ENCODE measurements at places on chromosomes 4 and X.
A peak's percentile ranks its signal among the peaks of the same experiment; 100 is the strongest.

DNA sequence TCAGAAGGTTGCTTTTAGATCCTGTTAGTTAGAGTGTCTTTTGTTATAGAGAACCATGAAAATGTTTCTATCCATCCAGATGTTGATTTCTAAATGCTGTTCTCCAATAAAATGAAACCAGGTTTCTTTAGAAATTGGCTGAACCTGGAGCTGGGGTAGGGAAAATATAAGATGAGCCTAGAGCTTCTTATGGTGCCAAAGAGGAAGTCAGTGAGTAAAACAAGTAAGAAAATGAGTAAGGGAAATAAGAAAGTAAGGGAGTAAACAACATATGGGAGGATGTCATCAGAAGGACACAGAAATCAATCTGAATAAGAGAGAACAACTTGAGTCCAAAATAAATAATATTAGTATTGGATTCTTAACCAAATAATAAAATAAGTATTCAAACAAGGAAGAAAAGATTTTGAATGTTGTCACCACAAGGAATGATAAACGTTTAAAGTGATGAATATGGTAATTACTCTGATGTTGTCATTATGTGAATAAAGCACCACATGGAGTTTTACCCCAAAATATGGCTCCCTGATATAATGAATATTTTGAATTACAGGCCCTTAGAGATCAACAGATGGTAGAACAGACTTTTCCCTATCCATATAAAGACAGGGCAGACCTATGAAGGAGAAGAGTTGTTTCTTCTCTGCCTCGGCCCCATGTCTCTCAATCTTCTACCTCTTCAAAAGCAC, 506.1 kb downstream of the IL15 start:
- no peak for DNase-seq

DNA sequence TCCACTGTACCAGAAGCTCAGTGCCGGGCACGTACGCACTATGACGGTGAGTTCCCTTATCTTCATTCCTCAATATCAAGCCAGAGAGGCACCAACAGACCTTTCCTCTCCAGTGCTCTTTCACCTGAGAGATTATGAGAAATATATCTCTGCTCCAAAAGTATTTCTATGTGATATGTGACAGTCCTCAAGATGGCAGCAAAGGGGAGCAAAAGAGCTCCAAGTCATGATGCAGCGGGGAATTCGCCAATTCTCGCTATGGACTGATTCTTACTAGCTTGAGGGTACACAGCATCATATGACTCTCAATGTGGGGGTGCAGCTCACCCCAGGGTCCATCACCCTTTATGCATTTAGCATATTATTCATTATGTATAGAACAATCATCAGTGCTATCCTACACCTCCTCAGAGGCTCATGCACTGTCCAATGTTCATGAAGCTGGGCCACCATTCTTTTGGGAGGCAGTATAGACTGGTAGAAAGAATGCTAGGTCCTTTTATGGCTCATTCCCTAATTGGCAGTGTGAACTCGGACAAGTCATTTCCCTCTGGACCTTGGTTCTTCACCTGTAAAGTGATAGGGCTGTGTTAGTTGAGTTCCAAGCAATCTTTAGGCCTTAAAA, 12.8 kb upstream of the IQSEC2 start:
- no peak for DNase-seq

DNA sequence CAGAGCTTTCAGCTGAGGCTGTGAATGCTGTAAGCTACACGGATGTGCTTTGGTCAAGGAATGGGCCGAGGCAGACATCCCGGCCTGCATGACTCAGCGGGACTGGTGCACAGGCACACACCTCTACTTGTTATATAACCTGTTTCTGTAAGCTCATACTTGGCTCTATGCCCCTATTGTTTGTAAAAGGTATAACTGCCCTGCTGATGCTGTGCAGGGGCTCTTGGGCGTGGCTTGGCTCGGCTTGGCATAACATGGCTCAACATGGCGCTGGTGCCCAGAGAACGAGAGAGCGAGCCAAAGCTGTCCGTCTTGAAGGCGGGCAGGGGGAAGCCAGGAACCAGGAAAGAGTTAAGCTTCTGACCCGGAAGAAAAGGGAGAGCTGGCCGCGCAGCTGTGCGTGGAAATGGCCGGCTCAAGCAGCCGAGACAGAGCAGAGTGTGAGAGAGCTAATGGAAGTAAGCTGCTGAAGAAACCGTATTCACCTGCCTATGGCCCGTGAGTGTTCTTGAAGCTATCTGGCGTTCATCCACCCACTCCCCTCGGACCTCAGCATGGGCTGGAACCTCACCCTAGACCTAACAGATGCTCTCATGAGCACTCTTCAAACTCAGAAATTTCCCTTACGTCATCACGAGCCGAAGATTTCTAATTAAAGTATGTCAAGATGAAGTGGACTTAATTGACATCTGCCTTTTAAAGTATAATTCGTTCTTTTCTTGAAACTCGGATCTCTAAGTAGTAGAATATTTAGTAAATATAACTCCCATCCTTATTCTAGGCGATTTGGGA, 286.3 kb upstream of the AGA start:
- peak; percentile 74 for DNase-seq

DNA sequence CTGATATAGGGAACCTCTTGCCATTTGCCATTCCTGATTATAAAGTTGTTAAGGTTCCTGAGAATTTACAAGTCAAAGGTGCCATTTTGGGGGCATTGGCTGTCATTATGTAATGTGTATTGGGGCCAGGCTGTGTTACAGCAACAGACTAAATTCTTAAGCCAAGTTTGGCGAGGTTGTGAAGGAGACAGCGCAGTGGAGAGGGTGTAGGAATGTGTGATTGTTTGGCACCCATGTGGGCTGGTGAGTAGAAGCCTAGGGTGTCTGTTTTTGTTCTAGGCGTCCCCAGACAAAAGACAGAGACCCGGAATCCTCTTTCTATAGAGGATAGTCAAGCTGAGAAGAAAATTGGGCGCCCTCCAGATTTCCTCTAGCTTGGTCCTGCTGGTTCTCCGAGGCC, 2535.3 kb downstream of the PCDH7 start:
- no peak for DNase-seq

DNA sequence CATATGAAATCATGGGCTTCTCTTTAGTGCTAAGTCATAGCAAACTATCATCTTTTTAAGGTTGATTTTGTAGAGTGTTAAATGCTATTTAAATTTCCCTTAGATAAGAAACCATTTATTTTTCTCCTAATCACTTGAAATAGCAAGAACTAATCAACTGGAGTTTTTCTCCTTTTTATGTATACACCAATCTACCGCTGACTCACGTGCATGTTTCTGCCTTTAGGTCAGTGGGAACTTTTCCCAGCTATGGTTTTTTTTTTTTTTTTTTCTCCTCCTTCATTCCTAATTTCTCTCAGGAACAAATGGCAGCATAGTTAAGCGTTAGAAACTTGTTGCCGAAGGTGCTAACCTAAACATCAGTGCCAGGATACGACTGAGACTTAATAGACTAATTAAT, 176.4 kb downstream of the BMPR1B start:
- peak; percentile 53 for DNase-seq

- DNase-seq, result peak; percentile 9
Observed at GRCh38 chr4:99144070-99144469, at the start of gene ADH4. TSS of gene ADH4 (minus strand) at chr4:99144297. CDS start at chr4:99144222, 75 bp downstream.

- peak; percentile 32 for DNase-seq
Observed at GRCh38 chr4:44760142-44760898, 34.0 kb upstream of the GNPDA2 start.

DNA sequence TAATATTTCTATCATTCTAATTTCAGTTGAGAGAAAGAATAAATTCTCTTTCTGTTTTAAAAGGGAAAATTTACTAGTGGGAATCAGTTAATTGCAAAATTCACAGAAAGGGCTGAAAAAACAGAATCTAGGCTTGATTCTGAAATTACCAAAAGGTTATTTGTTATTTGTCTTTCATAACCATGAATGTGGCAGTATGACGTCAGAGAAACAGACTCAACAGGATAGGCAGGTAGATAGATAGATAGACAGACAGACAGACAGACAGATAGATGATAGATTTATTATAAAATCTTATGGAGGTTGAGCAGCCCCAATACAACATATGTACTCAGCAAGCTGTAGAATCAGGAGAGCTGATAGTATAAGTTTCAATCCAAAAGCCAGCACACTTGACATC, 311.0 kb downstream of the ADAM29 start:
- DNase-seq, result no peak

GRCh38 chr4:8295471-8295870, 25.9 kb downstream of the HTRA3 start:
- DNase-seq, result no peak

DNA sequence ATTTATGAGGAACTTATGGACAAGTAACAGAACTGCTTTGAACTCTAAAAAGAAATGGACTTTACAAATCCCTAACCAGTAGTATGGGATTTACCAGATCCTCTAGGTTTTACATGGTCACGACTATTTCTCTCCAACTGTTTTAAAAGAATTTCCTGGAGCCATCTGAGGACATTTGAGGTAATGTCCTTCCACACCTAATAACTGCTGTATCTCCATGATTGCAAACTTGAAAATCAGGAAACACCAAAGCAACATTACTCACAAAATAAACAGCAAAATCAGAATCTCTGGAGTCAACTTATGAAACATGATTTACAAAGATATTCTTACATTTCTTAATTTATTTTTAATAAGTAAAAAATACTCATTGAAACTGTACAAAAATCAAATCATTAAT, 58.0 kb downstream of the STAP1 start:
- DNase-seq, result no peak

DNA sequence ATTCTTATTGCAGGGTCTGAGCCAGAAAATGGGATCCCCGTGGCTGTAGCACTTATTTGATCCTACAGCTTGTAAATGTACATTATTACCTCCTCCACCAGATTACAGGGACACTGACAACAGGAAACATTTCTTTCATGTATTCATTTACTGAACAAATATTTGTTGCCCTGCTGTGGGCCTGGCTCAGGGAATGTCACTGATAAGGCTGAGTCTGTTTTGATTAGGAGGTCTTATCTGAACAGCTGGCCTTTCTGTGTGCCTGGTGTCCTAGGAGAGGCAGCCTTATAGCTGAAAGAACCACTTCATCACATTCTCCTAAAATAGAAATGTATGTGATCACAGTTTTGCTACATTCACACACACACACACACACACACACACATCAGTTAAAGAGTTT, 45.5 kb upstream of the PROM1 start:
- no peak for DNase-seq

- DNase-seq, result no peak
Observed at GRCh38 chr4:37516057-37516775, 170.0 kb downstream of the RELL1 start.

- DNase-seq, result no peak
Observed at GRCh38 chr4:99720206-99720605, 62.6 kb upstream of the C4orf54 start.

DNA sequence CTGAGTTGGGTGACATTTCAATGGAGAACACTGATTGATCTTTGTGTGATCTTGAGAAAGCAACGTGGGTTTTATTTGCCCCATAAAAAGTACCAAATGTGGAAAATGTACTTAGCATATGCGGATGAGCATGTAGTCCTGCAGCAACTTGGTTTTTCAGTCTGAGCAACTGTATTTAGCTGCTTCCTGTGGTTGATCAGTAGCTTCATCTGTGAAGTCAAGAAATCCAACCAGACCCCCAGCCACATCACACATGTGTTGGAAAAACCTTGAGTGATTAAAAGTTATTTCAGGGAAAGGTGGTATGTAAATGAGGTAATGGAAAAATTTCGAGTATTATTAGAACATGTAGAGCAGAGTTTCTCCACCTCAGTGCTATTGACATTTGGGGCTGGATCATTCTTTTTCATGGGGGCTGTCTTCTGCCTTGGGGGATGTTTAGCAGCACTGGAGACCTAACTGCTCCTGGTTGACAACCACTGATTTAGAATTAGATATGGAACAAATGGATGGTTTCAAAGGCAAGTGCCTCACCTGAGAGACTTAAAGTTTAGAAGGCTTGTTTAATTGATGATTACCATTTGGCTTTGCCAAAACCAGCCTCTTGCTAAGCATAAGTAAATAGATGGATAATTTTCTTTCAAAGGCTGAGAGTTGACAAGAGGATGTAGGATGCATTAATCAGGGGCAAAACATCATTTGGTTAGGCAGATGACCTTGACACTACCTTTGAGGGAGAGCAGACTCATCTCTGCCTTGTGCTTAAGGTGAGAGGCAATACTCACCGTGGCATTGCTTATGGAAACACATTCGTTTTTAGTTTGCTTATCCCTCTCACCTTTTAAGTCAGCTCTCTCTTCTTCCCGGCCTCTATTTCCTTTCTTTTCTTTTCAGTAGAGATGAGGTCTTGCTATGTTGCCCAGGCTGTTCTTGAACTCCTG, 193.0 kb upstream of the RPS6KA3 start:
- DNase-seq, result no peak

- DNase-seq, result no peak
Observed at GRCh38 chr4:110034026-110034393, 121.3 kb downstream of the EGF start.

GRCh38 chr4:87704001-87704400, 53.9 kb downstream of the DMP1 start:
- no peak for DNase-seq

- no peak for DNase-seq
Observed at GRCh38 chrX:37640142-37640541, 45.4 kb upstream of the XK start.

- no peak for DNase-seq
Observed at GRCh38 chr4:26863512-26863911, 2.9 kb downstream of the STIM2 start.

GRCh38 chr4:7377223-7377865, 57.4 kb downstream of the PSAPL1 start:
- no peak for DNase-seq

- DNase-seq, result peak; percentile 4
Observed at GRCh38 chrX:36436361-36436760, 516.8 kb downstream of the CFAP47 start.

GRCh38 chrX:34227804-34228203, 95.7 kb upstream of the FAM47A start:
- no peak for DNase-seq

DNA sequence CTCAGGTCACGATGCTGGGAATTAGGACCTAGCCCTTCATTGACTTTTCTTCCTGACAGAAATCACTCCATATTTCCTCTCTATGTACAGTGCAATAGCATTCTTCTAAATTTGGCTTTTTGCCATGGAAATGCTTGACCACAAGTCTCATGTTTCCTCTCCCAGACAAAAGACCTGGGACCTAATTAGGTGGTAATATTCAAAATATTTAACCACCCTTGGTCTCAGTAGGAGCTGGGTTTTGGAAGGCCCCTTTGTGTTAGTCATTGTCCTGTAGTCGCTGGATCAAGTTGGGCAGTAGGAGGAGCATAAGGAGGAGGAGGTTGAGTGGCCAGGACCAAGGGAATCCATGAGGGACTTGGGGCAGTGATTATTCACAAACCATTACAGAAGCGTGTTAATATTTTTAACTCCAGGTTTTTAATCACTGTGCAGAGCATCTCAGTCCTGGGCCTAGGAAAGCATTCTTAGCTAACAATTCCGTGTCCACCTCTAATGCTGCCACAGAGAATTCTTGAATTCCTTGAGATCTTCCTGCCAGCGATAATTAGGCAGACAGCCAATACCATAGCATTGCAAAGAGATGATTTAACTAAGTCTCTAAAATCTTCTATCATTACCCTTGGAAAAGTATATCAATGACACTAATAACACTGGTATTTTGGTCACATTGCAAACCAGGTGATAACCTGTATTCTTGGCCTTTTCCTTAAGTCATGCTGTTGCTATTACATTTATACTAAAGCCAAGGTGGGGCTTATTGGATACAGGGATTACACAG, 25.0 kb upstream of the SHROOM4 start:
- peak; percentile 76 for DNase-seq
